Spleen (tissue), 13 donors: ENCODE measurements at places on chromosomes 1 and 21. TPM values are rescaled to one million over a fixed set of nuclear protein-coding genes. Genes with fewer than 3 reads are reported as not detected.

The PDE9A gene
- 33.5 TPM for polyA plus RNA-seq

The F5 gene
- polyA plus RNA-seq, result 2.3 TPM

The RGS21 gene
- polyA plus RNA-seq, result not detected

The GNG4 gene
- 0.65 TPM for polyA plus RNA-seq

The PRAMEF26 gene
- not detected for polyA plus RNA-seq

The C1orf185 gene
- polyA plus RNA-seq, result not detected

The VCAM1 gene
- polyA plus RNA-seq, result 41.9 TPM

The PLPP3 gene
- 10.5 TPM for polyA plus RNA-seq

The TARS2 gene
- polyA plus RNA-seq, result 19.4 TPM

The ANGPTL1 gene
- 1.4 TPM for polyA plus RNA-seq

The CD1B gene
- not detected for polyA plus RNA-seq

The SLC27A3 gene
- 48.6 TPM for polyA plus RNA-seq

The TMEM125 gene
- polyA plus RNA-seq, result not detected

The ATP1A4 gene
- polyA plus RNA-seq, result 0.93 TPM

The DMBX1 gene
- not detected for polyA plus RNA-seq

The PGLYRP3 gene
- polyA plus RNA-seq, result not detected

The CIART gene
- polyA plus RNA-seq, result 0.83 TPM

The TAS1R1 gene
- polyA plus RNA-seq, result 0.33 TPM

The RNU1-3 gene
- not detected for polyA plus RNA-seq

The KCNC4 gene
- polyA plus RNA-seq, result 3.7 TPM

The UTS2 gene
- 0.71 TPM for polyA plus RNA-seq

The BTBD8 gene
- polyA plus RNA-seq, result 0.55 TPM

The DAB1 gene
- 0.03 TPM for polyA plus RNA-seq

The LENEP gene
- polyA plus RNA-seq, result not detected

The GUCA2A gene
- polyA plus RNA-seq, result not detected

The WNT3A gene
- polyA plus RNA-seq, result not detected

The PADI3 gene
- polyA plus RNA-seq, result not detected

The IVL gene
- polyA plus RNA-seq, result not detected

The KIF17 gene
- 8.7 TPM for polyA plus RNA-seq

The TMEM79 gene
- polyA plus RNA-seq, result 3.8 TPM

The CFHR2 gene
- not detected for polyA plus RNA-seq

The CACNA1S gene
- 0.04 TPM for polyA plus RNA-seq

The VASH2 gene
- polyA plus RNA-seq, result 0.35 TPM

The S100A7A gene
- not detected for polyA plus RNA-seq

The RAB25 gene
- polyA plus RNA-seq, result 0.61 TPM

The NTRK1 gene
- polyA plus RNA-seq, result not detected
